ENCODE measurements at places on chromosomes 13 and 19.

- DNase-seq, result no peak
Observed at GRCh38 chr13:24145240-24145639, 15.3 kb upstream of the SPATA13 start.

- DNase-seq, result no peak
Observed at GRCh38 chr13:44765001-44765471, 188.9 kb upstream of the TSC22D1 start.

- DNase-seq, result peak; percentile 76
Observed at GRCh38 chr19:3304871-3305423, 61.4 kb upstream of the NFIC start.

DNA sequence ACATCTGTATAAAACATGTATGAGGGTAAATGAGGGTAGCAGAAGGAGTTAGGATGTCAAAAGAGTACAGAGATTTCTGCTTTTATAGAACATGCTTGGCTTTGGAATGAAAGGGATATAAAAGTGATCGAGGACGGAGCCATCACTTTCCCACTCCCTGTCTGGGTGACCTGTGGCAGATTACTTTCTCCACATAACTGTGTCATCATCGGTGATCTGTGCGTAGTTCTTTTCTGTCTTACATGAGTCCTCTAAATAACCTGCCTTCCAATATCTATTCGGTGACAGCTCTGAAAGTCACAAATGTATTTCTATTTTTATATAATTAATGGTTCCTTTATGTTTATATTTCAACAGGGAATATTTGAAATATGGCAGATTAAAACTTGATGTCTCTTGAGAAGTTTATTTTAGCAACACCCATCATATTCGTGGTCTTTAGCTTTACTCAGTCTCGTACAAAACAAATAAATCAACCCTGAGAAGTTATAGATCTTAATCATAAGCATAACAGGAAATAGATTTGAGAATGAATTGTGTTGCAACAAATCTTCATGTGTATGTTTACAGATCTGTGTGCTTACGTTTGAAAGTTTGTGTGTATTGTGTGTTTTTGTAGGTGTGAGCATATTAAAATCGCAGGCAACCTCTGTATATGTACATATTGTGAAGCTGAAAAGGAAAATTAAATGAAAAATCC, 1094.3 kb downstream of the EFNB2 start:
- DNase-seq, result no peak

GRCh38 chr19:4744451-4745174, 21.0 kb upstream of the DPP9 start:
- no peak for DNase-seq

- DNase-seq, result no peak
Observed at GRCh38 chr13:71278512-71278911, 588.5 kb downstream of the DACH1 start.

DNA sequence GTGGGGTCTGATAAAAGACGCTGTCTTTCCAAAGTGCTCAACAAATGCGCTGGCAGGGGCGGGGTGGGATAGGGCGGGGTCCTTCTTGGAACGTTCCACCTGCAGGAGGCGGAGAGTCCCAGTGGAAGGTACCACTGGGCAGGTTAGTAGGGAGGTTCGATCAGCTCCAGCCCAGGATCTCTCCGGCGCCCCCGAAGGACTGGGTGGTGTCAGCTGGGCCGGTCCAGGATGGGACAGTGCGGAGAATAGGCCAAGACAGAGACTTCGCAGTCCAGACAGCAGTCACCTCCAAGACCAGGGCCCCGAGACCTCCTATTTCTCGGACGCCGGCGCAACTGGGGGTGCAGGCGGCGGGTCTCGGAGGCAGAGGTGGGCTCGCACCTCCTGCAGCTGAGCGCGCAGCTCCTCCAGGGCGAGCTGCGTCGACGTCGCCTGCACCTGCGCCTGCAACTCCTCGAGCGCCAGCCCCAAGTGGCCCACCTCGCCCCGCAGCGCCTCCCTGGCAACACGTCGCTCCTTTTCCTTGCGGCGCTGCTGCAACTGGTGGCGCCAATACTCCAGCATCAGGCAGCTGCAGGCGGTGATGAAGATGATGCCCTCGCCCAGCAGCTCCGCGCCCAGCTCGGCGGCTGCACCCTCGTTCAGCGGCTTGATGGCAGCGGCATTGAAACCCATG, 21.6 kb downstream of the VASP start:
- DNase-seq, result peak; percentile 33

GRCh38 chr19:18364826-18365528, 21.0 kb upstream of the GDF15 start:
- DNase-seq, result peak; percentile 84

DNA sequence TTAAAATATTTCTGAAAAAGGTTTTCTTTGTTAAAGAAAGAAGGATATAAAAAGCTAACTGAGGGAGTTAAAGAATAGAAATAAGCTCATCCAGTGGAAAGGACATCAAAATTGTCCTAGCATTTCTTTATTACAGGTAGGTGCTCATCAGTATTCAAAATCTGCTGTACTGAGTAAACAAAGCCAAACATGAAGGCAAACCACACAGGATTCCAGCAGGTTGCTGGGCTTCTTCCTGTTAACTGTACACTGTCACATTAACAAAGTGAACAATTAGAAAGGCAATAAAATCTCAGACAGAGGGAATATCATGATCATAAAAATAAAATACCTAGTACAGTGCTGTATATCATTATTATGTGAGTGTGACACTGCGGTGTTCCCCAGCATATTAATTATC, 1541.0 kb downstream of the SLITRK5 start:
- DNase-seq, result no peak

GRCh38 chr13:74132152-74132775, 1.9 kb downstream of the KLF12 start:
- DNase-seq, result no peak

DNA sequence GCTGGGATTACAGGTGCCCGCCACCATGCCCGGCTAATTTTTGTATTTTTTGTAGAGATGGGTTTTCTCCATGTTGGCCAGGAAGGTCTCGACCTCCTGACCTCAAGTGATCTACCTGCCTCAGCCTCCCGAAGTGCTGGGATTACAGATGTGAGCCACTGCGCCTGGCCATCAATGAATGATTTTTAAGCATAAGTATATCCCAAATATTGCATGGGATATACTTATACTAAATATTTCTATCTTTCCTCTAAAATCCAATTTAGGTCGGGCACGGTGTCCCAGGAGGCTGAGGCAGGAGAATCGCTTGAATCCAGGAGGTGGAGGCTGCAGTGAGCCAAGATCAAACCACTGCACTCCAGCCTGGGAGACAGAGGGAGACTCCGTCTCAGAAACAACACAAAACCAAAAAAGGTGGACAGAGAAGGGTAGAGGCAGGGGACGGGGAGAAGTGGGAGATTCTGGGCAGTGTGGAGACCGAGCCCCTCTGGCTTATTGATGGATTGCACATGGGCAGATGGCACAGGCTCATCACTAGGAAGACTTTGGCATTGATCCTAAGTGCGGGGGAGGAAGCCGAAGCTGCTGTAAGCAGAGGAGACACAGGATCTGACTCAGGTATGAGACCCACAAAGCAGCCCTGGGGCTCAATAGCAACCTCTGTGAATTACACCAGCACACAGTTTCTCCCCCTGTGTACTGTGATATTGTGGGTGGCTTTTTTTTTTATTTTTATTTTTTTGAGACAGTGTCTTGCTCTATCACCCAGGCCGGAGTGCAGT, 13.5 kb downstream of the ARRDC5 start:
- no peak for DNase-seq

DNA sequence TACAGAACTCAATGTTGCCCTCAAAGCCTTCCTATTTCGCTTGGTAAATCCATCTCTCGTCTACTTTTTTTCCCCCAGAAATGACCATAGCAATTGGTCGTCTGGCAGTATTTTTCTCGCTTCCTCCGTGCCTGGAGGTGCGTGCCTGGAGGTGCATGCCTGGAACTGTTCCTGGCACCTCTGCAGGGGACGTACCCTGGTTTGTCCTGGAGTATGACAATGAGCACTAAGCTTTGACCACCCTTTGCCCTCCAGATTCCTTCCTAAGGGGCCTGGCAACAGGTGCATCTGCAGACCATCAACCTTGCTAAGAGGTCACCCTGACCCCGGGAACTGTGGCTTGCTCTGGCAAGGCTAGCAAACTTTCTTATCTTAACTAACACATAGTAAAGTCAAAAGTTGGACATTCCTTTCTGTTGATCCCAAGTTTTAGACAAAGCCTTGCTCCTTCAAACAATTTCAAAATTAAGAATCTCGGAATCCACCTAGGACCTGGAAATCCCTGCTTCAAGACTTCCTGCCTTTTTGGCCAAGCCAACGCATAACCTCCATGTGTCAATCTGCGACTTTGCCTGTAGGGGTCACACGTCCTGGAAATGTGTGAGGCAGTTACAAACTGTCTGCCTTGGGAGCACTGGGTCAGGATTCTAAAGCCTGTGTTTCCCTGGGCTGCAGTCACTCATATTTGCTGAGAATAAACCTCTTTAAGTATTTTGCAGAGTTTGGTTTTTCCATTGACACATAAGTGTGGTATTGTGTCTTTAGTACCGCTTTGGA, 28.8 kb upstream of the TUBGCP3 start:
- peak; percentile 46 for DNase-seq

GRCh38 chr13:77751513-77752456, 54.3 kb downstream of the SLAIN1 start:
- peak; percentile 44 for DNase-seq

DNA sequence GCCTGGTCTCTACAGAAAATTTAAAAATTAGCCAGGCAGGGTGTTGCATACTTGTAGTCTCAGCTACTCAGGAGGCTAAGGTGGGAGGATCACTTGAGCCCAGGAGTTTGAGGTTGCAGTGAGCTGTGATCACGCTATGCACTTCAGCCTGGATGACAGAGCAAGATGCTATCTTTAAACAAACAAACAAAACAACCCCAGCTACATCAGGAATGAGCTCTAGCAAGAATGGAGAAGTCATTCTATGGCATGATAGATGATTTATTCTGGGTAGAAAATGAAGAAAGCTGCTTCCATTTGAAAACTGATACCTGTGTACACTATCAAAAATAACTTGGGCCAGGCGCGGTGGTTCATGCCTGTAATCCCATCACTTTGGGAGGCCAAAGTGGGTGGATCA, 15.8 kb upstream of the SHISA2 start:
- DNase-seq, result no peak

- no peak for DNase-seq
Observed at GRCh38 chr19:27744926-27745768, 1467.8 kb downstream of the UQCRFS1 start.

GRCh38 chr13:99031832-99032231, 54.0 kb upstream of the DOCK9 start:
- DNase-seq, result no peak

DNA sequence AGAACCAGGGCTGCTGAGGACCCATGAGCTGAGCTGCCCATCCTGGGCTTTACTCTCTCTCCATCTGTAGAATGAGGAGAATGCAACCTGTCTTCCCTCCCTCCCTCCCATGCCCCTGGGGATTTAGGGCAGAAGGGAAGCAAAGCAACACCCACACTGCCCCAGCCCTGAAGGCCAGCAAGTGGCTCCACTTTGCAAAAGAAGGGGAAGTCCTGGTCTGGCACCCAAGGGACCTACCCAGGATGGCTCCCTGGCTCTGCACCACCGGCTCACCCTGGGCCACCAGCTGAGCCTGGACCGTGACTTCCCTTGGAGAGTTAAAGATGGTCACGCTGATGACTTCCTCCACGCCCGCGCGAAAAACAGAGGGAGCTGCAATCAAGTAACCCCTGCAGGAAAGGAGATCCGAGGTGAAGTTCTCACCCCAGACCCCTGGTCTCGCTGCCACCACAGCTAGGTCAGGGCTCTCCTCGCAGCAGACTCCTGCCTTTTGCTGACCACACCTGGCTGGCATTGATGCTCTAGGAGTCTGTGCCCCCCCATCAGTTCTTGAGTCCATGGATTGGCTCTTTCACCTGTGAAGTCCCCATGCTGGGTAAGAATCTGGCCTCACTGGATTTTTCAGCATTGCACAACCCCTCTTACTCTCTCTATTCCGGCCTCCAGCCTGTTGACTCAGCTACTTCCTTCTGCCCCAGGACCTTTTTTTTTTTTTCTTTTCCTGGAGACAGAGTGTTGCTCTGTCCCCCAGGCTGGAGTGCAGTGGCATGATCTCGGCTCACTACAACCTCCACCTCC, 4.6 kb downstream of the CPAMD8 start:
- no peak for DNase-seq

GRCh38 chr19:32581705-32582179, 752 bp downstream of the PDCD5 start:
- peak; percentile 34 for DNase-seq

- DNase-seq, result no peak
Observed at GRCh38 chr19:4866595-4867424, 657 bp downstream of the PLIN3 start.

GRCh38 chr19:2803486-2804155, 16.0 kb upstream of the ZNF554 start:
- DNase-seq, result no peak

GRCh38 chr13:102881819-102882686, 36.2 kb downstream of the ERCC5 start:
- no peak for DNase-seq

GRCh38 chr13:106709522-106709921, 141.6 kb upstream of the ARGLU1 start:
- no peak for DNase-seq

DNA sequence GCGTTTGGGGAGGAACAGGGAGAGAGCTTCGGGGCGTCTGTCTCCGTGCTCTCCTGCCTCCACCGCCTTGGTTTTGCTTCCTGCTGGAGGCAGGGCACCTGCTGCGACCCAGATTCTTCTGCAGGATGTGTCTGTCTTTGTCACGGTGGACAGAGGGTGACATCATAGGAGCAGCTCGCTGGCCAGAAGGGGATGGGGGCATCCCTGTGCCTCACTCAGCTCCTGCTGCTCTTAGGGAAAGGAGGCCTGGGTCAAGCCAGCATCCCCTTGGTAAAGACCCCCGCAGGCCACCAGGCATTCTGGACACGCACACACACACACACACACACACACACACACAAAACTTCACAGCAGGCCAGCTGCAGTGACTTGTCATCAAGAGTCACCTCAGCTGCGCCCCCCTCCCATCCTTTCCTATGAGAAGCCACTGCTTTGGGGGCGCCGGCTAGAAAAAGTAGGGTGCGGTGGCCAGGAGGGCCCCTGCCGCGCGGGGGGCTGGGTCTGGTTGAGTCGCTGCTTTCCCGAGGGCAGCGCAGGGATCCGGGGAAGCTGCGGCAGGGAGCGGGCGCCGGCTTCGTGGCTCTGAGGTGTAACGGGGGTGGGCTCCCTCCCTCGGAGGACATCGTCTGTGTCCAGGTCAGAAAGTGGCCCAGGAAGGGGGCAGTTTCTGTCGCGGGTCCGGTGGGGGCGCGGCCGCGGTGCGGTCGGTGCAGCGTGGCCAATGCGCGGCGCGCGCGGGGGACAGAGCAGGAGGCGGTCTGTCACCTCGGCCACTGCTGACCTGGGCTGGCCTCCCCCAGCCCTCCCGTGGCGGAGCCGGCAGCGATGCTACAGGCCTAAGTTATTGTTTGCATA, 15.8 kb upstream of the NPAS1 start:
- DNase-seq, result no peak

DNA sequence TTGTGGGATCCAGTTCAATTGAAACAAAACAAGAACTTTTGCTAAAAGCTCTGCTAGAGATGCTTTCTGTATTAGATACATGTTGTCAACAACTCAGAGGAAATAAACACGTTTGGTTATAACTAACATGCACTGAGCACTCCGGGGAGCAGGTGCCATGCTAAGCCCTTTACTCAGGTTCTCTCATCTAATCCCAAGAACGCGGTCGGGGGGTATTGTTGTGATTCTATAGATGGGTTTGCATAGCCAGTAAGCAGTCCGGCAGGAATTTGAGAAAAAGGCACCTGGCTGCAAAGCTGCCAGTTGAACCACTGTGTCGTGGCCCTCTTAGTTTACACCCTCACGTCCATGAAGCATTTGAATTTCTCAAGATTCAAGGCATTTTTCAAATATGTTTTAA, 24.3 kb upstream of the SPACA7 start:
- no peak for DNase-seq

Measured in BE2C (cell line).